ENCODE measurements at places on chromosomes 1 and 21. TPM values are rescaled to one million over a fixed set of nuclear protein-coding genes. Genes with fewer than 3 reads are reported as not detected.
A peak's percentile ranks its signal among the peaks of the same experiment; 100 is the strongest.

DNA sequence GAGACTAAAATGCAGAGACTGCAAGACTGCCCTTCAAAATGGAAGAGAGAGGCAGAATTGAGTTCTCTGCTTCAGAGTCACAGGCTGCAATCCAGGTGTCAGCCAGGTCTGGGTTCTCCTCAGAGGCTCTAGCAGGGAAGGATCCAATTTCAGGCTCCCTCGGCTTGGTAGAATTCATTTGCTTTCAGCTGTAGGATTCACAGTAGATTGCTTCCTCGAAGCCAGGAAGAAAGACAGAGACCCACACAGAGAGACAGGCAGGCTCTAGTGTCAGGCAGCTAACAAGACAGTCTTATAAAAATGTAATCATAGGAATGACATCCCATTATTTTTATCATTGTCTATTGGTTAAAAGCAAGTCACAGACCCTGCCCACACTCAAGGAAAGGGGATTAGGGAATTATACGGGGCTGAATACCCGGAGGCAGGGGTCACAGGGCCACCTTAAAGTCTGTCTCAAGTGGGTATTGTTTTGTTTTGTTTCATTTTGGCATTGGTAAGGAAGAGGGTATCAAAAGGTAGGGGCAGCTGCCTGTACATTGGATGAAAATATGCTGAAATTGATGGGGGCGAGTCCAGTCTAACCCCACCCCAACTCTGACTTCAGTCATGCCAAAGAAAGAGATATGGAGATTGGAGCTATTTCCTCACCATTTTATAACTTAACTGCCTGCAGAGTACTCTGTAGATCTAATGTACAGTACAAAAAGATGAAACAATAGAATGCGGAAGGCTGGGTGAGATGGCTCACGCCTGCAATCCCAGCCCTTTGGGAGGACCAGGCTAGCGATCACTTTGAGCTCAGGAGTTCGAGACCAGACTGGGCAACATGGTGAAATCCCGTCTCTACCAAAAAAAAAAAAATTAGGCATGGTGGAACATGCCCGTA is 9.5 kb upstream of the TBCE start:
- DNase-seq: no peak

GRCh38 chr1:98906809-98907208 is 97.9 kb downstream of the PLPPR5 start:
- no peak for DNase-seq

DNA sequence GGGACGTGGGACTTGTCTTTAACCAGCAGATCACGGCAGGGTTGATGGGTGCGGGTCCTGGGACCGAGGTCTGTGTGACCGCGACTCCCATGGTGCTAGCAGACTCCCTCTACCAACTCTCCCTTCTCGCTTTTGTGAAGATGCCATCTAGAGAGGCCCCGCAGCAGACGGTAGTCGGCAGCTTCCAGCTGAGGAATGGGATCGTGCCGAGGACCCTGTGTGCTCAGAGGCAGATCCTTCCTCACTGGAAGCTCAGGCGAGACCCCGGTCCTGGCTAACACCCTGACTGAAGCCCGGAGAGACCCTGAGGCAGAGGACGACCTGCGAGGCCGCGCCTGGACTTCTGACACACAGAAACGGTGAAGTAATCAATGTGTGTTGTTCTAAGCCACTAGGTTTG is 12.5 kb upstream of the SPATC1L start:
- DNase-seq: no peak

DNA sequence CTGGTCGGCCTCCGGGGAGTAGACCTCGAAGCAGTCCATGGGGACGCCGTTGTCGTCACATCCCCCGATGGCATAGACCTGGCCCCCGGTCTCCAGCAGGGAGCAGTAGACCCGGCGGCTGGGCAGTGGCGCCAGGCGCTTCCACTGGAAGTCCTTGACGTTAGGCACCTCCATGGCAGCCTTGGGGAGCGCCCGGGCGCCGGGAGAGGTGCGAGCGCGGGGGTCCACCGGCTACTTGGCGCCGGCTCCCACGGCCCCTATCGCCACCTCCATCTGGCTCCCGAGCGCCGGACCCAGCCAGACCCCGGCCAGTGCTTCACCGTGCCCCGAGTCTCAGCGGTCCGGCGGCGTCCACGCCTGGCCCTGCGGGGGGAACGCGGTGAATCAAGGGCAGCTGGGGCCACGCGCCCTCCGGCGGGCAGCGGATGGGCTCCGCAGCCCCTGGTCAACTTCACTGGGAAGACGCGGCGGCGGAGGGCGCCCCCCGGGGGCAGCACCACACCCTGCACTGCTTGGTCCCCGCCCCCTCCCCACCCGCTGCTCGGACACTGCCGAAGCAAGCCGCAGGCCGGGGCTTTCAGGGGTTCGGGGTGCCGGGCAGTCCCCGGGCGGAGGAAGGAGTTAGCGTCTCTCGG is 13.2 kb downstream of the KLHDC8A start:
- no peak for DNase-seq

GRCh38 chr1:31476891-31477846 is 64.2 kb downstream of the SERINC2 start:
- DNase-seq: no peak

- peak; percentile 60 for DNase-seq
Observed at GRCh38 chr21:35226968-35227744, 178.1 kb upstream of the RUNX1 start.

HSD3B1 gene
- total RNA-seq: not detected

MR1 gene
- 31.8 TPM for total RNA-seq

SV2A gene
- total RNA-seq: 5.0 TPM

NECTIN4 gene
- not detected for total RNA-seq

GJB5 gene
- total RNA-seq: not detected

LIN28A gene
- not detected for total RNA-seq

DMRTA2 gene
- total RNA-seq: not detected
